Stimulated activated CD4-positive, alpha-beta T cell treated with anti-CD3 and anti-CD28 coated beads, TNF-alpha, amount 100 ng/mL, for 1 hour (primary cell): ENCODE measurements at places on chromosomes 12 and 14.

- no peak for DNase-seq
Observed at GRCh38 chr12:14387219-14387871, 21.9 kb downstream of the ATF7IP start.

GRCh38 chr14:33369972-33370371 is 431.3 kb downstream of the NPAS3 start:
- no peak for DNase-seq

DNA sequence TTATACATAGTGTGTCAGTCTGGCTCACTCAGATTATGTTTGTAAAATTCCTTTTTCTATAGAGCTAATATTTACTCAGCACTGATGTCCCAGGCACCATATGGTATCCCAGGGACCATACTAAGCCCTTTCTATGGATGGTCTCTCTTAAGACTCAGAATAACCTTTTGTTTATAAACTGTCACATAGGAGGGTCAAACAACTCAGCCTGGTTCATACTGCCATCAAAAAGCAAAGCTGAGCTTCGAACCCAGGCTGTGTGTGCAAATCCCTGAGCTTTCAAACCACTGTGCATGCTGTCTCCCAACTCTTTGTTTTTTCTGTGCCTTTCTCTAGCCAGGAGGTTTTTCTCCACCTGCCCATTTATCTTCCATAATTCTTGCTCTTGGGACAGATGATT is 135.6 kb upstream of the ARHGAP5 start:
- DNase-seq: no peak

DNA sequence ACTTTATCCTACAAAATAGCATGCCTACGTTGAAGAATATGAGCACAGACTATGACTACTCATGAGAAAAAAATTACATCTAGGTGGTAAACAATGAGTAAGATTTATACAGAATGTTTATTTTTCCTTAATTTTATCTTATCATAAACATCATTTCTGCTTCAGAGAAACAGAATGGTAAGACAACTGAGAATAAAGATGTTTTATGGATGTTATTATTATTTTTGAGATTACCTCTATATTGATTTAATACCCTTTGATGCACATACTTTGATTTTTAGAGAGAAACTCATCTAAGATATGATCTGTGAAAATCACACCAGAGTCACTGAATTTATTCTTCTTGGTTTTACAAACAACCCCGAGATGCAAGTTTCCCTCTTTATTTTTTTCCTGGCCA is at the start of gene OR10A7:
OR10A7 (plus strand) TSS at position 301 of the 400 bp plus-strand sequence; CDS start at position 301, 0 bp downstream.
- no peak for DNase-seq

DNA sequence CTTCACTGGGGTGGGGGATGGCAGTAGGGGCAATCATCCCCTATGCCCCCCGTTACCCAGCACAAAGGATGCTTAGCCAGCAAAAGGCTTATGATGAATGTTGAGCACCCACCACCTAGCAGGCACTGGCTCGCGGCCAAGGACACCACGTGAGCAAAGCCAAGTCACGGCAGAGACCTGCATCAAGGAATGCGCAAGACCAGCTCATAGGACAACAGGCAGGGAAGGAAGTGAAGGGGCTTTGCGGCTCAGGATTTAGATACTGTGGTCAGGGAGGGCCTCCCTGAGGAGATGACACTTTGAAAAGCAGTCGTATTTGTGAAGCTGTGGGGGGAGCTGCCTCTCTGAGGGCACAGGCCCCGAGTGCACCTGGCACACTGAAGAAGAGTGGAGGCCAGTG is 32.8 kb downstream of the SH2B3 start:
- DNase-seq: no peak
